ENCODE measurements at places on chromosomes 13 and 19.
A peak's percentile ranks its signal among the peaks of the same experiment; 100 is the strongest.

- DNase-seq, result peak; percentile 54
Measured at GRCh38 chr13:47133011-47133445, 236.2 kb upstream of the HTR2A start.

DNA sequence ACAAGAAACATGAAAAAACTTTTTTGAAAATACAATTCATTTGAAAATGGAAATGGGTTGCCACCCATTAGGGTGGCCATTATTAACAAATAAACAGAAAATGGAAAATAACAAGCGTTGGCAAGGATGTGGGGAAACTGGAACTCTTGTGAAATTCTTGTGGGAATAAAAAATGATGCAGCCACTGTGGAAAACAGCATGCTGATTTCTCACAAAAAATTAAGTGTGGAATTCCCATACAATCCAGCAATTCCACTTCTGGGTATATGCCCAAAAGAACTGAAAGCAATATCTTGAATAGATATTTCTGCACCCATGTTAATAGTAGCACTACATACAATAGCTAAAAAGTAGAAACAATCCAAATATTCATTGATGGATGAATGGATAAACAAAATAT is 165.2 kb downstream of the DCLK1 start:
- peak; percentile 78 for DNase-seq

DNA sequence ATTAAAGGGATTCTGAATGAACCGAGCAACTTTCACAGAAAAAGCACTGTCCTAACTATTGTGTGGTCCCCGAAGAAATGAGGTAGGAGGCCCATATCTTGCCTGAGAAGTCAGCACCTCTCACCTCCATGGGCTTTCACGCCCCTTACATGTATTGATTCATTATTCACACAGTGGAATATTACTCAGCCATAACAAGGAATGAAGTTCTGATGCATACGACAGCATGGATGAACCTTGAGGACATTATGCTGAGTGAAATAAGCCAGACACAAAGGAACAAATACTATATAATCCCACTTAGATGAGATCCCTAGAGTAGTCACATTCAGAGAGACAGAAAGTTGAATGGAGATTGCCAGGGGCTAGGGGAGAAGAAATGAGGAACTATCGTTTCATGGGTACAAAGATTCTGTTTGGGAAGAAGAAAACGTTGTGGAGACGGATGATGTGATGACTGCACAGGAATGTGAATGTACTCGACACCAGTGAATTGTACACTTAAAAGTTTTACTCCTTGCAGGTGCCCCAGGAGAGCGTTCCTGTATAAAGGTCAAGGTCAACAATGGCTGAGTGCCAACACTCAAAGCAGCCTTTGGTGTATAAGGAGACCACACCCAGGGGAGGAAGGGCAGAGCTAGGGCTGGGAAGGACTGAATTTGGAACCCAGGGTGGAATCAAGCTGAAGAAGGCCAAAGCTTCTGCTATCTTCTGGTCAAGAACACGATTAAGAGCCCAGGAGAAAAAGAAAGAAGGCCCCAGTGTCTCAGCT is 22.5 kb downstream of the ZIC5 start:
- no peak for DNase-seq

- peak; percentile 90 for DNase-seq
Measured at GRCh38 chr13:110312339-110313031, 5.4 kb downstream of the COL4A2 start.

DNA sequence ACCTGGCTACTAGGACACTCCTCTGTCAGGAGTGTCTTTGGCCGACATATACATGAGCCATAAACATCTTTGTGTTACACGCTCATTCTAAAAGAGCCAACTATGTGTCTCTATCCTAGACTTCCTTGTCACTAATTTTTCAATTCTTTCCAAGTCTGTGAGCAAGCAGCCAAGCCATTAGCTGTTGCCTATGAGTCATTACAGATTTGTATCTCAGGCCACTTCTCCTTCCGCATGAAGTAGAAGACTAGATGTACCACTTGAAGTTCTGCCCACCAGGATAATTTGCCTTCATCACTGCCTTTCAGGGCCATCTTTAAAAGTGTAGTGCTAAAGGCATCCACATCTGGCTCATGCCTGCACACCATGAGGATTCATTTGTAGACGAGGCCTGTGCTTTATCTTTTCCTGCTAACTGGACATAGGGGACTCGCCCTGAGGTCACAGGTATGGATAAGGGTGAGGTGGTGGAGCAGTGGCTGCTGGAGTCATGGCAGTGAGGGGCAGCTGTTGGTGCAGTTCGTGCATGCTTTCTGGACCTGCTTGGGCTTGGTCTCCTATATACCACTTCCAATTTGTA is 126.1 kb upstream of the KL start:
- DNase-seq, result peak; percentile 22

DNA sequence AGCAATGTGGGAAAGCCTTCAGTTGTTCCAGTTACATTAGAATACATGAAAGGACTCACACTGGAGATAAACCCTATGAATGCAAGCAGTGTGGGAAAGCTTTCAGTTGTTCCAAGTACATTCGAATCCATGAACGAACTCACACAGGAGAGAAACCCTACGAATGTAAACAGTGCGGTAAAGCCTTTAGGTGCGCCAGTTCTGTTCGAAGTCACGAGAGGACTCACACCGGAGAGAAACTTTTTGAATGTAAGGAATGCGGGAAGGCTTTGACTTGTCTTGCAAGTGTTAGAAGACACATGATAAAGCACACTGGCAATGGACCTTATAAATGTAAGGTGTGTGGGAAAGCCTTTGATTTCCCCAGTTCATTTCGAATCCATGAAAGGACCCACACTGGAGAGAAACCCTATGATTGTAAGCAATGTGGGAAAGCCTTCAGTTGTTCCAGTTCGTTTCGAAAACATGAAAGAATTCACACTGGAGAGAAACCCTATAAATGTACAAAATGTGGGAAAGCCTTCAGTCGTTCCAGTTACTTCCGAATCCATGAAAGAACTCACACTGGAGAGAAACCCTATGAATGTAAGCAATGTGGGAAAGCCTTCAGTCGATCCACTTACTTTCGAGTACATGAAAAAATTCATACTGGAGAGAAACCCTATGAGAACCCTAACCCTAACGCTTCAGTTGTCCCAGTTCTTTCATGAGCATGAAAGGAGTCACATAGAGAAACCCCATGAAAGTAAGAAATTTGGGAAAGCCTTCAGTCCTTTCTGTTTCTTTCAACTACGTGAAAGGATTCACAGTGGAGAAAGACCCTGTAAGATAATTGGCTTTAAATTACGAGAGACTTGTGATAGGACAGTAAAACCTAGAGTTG is 20.1 kb downstream of the ZNF627 start:
- DNase-seq, result no peak

- no peak for DNase-seq
Measured at GRCh38 chr19:3730457-3730958, 22.3 kb downstream of the TJP3 start.

GRCh38 chr13:40185414-40185813 is 481.0 kb downstream of the FOXO1 start:
- DNase-seq, result no peak

DNA sequence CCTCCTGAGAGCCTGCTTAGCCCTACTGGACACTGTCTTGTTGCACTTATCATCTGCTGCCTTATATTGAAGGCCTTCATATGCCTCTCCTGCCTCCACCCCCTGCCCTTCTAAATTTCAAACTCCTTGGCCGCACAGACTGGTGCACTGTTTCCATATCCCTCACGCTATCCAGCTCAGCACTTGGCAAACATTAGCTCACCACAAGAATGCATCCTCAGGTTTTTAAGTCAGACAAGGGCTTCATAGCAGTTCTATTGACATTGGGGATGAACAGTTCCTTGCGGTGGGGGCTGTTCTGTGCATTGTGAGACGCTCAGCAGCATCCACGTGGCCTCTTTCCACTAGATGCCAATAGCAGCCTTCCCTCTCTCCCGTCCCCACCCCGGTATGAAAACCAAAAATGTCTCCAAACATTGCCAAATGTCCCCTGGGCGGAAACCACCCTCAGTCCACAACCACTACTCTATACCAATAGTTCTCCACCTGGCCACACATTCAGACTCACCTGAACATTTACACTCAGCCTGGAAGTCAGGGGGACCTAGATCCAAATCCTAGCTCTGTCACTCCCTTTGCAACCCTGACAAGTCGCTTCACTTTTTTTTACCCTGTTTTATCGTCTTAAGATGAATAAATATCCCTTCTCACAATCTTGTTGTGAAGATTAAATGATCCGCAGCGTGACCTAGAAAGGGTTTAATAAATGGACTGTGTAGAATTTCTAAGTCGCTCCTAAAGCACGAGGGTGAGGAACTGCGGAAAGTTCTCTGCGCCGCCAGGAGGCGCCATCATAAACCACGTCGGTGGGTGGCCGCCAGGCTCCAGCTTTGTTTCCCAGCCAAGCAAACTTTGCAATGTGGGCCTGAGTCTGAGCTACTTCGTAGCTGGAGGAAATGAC is 3.6 kb upstream of the CEACAM3 start:
- DNase-seq, result peak; percentile 59

DNA sequence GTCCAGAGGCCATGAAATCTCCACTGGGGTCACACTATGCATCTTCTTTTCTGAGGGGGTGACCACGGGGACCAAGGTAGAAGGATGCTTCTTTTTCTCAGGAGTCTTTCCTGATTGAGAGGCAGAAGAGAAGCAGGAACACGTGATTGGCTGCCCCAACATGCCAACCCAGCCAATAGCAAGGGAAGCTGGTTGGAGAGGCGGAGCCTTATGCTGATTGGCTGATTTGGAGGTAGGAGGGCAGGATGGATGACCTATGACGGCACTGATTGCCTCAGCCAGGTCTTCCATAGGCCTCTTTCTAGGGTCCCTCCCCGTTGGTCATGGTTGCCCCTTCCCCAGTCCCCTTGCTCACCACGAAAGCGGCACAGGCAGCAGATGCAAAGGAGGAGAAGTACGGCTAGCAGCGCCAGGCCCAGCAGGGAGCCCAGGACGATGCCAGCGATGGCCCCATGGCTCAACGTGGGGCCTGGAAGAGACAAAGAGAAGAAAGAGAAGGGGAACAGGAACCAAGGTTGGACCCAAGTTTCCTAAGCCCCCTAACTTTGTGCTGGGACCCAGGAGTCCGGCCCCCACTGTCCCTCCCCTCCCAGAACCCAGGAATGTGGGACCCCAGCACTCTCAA is 8.0 kb downstream of the VSIG10L start:
- DNase-seq, result no peak

DNA sequence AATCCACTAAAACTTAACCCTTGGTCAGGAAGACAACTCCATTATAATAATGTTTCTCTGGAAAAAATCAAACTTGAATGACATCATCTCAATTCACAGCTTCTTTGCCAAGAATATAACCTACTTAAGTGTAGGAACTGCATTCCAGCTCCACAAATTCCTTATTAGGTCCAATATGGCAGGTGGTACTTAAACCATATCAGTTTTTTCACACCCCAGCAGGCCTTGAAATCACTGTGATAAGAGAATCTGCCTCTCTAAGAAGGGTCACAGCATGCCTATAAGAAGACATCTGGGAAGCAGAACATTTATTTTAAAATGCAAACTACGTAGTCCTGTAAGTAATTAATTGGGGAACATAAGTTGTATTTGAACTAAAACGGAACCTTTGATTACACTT is 687.8 kb downstream of the DIAPH3 start:
- no peak for DNase-seq

- DNase-seq, result no peak
Measured at GRCh38 chr19:16112778-16113177, 1.1 kb downstream of the RAB8A start.

- DNase-seq, result peak; percentile 18
Measured at GRCh38 chr13:107650081-107650701, 565.1 kb downstream of the LIG4 start.

DNA sequence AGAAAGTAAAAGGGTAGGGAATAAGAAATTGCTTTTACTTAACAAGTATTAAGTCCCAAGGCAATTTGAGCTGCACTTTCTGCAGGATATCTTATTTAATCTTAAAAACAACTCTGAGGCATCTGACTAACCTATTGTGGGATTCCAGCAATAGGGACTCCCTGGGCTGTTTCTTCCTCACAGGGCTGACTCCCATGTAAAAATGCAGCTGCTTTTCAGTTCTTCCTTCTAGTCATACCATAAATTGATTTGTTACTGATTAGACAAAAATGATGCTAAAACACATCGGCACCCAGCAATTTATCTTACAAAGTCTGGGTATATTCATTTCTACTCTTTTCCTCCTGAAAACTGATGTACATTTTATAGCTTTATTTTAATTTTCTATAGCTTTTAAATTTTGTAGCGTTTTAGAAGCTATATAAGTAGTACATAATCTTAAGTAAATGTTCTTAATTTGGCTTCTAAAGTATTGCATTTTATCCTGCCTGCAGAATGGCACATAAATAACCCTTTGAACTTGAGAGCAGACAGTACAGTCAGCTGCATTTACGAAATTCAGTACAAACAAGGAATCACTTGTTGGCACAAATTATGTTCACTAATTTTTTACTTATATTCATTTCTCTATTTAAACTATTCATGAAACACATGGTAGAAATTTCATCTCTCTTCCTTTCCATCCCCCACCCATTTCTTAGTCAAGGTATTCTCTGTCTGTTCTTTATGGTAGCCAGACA is 102.4 kb upstream of the FRY start:
- DNase-seq, result peak; percentile 38

GRCh38 chr19:38022791-38023670 is 116.0 kb downstream of the SIPA1L3 start:
- peak; percentile 28 for DNase-seq

- DNase-seq, result peak; percentile 75
Measured at GRCh38 chr19:45809643-45810159, 5.4 kb downstream of the RSPH6A start.

DNA sequence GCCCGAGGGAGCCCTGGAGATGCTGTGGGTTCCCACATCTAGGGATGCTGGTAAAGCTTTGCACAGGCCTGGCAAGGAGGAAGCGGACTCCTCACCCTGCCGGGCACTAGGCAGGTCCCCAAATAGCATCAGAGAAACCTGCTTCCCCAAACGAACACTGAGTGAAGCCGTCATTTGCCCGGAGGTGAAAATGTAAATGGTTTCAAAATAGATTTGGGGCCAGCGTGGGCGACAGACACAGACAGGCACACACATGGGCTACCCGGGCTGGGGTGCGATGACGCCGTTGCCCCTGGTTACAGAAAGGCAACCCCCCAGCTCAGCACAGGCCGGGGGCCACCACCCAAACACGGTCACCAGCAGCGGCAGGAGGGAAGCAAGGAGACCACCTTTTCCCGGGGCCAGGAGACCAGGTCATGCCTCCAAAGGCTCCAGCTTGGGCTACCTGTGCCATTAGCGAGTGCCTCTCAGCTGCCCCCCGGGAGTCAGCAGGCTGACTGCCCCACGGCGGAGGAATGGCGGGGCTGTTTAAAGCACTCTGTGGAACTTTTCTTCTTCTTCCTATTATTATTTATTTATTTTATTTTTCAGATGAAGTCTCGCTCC is 47.5 kb upstream of the NDUFS7 start:
- DNase-seq, result no peak

- DNase-seq, result no peak
Measured at GRCh38 chr19:15417699-15418098, 1.1 kb downstream of the AKAP8L start.

GRCh38 chr13:46207828-46208227 is 3.9 kb upstream of the LRRC63 start:
- DNase-seq, result no peak

- no peak for DNase-seq
Measured at GRCh38 chr13:103039183-103039582, 27.0 kb downstream of the SLC10A2 start.

GRCh38 chr19:37953171-37953917 is 46.3 kb downstream of the SIPA1L3 start:
- peak; percentile 33 for DNase-seq
